Osteocyte (in vitro differentiated cells): ENCODE measurements at places on chromosomes 5 and 9. TPM values are rescaled to one million over a fixed set of nuclear protein-coding genes. Genes with fewer than 3 reads are reported as not detected.
A peak's percentile ranks its signal among the peaks of the same experiment; 100 is the strongest.

- H3K27ac ChIP-seq, result peak overlapping the region; percentile 70
- no peak for DNase-seq
- H3K36me3 ChIP-seq, result no peaks in the 10 kb centered on the region
- H3K4me3 ChIP-seq, result peak overlapping the region; percentile 81
These were observed 183.9 kb downstream of the C9orf50 start for GRCh38 chr9:129436751-129437625.

HARS1 gene
- total RNA-seq, result 65.3 and 69.0 TPM in 2 replicates

DNA sequence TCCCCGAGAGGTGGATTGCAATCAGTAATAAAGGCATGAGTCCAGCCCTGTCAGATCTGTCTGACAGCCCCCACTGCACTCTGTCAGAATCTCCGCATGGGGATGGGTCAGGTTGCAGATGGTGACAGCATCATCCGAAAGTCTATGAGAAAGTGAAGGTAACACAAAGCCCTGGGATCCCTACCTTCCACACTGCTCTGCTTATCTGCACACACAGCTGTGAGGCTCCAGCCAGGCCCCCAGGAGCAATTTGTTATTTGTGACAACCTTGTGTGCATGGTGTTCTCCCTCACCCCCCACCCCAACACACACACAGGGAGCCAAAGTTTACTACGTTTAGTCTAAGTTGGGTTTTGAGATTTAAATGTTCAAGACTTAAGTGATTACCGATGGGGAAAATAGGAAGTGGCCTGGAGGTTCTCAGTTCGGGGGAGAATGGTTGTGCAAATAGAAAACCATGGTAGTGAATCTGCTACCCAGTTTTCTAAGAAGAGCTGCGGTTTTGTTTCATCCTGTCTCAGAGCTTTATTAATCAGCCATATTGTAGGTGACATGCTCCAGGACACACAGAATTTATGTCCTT lies 92.7 kb downstream of the SV2C start:
- no peak overlapping the region for H3K4me3 ChIP-seq
- H3K4me1 ChIP-seq, result no peaks in the 10 kb centered on the region
- H3K36me3 ChIP-seq, result no peaks in the 10 kb centered on the region

- H3K4me1 ChIP-seq, result peaks cover 11% of the 10 kb centered on the region
- no peak for DNase-seq
- no peak within 1 kb of the TSS for H3K4me3 ChIP-seq
These were observed at the start of gene CCL27 for GRCh38 chr9:34662526-34663302. CCL27 (minus strand) TSS chr9:34662657; CDS start chr9:34662633, 24 bp downstream.

PSAT1 gene
- 171 and 179 TPM in 2 replicates for total RNA-seq

DNA sequence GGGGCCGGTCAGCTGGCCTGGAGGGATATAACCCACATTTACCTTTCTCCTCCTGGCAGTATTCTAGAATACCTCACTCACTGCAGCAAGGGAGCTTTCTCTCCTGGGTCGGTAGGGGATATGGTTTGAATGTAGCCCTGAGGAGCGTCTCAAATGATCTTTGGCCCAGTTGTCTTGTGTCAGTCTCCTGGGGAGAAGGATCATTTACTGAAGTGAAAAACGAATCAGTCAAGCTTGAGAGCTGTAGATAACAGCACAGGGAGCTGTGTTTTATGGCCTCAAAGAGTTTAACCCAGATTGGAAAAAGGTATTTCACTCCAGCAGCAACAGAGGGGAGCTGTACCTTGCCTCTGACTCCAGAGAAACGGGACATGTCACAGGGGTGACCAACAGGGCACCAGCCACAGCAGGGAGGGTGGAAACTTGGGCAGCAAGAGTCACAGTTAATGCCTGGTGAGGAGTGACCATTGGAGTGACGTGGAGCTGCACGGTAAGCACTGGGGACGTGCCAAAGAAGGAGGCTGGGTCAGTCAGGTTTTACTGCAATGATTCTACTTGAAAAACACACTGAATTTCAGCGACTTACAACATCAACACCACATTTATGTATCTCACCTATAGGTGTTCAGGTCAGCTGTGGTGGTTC lies 29.8 kb upstream of the ZFR start:
- no peak overlapping the region for H3K27ac ChIP-seq
- H3K27me3 ChIP-seq, result peaks cover 4% of the 10 kb centered on the region
- H3K4me3 ChIP-seq, result no peak overlapping the region

DNA sequence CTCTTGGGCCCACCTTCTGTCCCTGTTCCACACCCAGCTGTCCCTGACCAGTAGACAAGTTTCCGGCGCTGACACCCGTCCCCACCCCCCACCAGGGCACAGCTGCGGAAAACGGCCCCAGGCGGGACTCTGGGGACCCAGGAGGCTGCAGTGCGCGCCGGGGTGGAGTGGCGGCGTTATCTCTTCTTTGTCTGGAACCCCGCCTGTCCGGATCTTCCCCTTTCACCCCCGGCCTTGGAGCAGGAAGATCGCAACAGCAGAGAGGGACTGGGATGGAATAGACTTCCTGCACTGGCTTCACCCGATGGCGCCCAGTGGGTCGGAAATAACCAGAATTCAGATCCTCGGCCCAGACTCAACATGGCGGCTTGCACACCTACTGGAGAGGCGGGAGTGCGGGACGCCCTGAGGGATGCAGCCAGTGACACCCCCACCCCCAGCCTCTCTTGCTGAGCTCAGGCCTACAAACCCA lies 4.7 kb downstream of the PAX5 start:
- no peak overlapping the region for H3K27ac ChIP-seq
- peaks cover 76% of the 10 kb centered on the region for H3K27me3 ChIP-seq
- no peak for DNase-seq
- H3K4me1 ChIP-seq, result peaks cover 21% of the 10 kb centered on the region
- H3K4me3 ChIP-seq, result no peak overlapping the region

- no peak overlapping the region for H3K27ac ChIP-seq
- peaks cover 16% of the 10 kb centered on the region for H3K27me3 ChIP-seq
- DNase-seq, result no peak
- H3K4me1 ChIP-seq, result peaks cover 14% of the 10 kb centered on the region
These were observed 41.3 kb upstream of the GARNL3 start for GRCh38 chr9:127223266-127223665.

DIPK1B gene
- 11.4 and 11.5 TPM in 2 replicates for total RNA-seq
